ENCODE measurements at places on chromosomes 11 and 22. TPM values are rescaled to one million over a fixed set of nuclear protein-coding genes. Genes with fewer than 3 reads are reported as not detected.
A peak's percentile ranks its signal among the peaks of the same experiment; 100 is the strongest.

Gene SOX6
- total RNA-seq: 11.0 TPM

Gene GGT5
- total RNA-seq: 65.8 TPM

Gene TMEM218
- total RNA-seq: 12.5 TPM

Gene SCGB1C1
- total RNA-seq: not detected

Gene SEC14L6
- total RNA-seq: 0.10 TPM

Gene SCGB2A2
- not detected for total RNA-seq

Gene FERMT3
- 44.0 TPM for total RNA-seq

Gene OR2AT4
- total RNA-seq: not detected

Gene OR51S1
- not detected for total RNA-seq

Gene RAPSN
- total RNA-seq: 0.33 TPM

Gene CNIH2
- total RNA-seq: not detected

Gene MSANTD4
- 16.5 TPM for total RNA-seq

Gene MS4A15
- total RNA-seq: not detected

Gene OSM
- 2.0 TPM for total RNA-seq

Gene PGA5
- 0.42 TPM for total RNA-seq

Gene SLC43A3
- 72.6 TPM for total RNA-seq

DNA sequence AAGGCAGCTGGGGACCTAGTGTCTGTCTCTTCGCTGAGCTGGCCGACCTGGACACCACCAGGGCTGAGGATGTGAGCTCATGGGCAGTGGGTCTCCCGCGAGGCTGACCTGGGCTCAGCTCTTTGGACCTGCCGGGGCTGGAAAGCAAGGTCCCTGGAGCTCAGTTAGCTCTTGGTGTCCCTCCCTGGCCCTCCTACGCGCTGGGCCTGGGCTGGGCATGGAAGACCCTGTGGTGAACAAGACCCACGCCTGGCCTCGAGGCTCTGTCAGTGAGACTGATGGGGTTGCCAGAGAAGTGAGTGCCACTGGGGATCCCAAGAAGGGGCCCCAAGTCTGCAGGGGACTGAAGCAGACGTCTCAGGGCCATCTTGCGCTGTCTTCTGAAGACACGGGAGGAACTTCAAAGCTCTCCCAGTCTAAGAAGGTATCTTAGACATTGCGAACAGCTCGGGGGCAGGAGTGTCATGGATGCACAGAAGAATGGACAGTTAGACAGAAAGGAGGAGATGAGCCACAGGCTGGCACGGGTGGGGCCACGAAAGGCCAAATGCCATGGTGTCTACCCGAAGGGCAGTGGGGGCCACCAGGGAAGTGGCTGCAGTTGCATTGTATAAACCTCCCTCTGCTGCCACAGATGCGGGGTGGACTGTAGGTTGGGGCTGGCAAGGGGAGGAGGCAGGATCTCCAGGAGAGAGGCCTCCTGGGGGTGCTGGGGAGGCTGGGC, 31.2 kb downstream of the NFAM1 start:
- no peak for DNase-seq

DNA sequence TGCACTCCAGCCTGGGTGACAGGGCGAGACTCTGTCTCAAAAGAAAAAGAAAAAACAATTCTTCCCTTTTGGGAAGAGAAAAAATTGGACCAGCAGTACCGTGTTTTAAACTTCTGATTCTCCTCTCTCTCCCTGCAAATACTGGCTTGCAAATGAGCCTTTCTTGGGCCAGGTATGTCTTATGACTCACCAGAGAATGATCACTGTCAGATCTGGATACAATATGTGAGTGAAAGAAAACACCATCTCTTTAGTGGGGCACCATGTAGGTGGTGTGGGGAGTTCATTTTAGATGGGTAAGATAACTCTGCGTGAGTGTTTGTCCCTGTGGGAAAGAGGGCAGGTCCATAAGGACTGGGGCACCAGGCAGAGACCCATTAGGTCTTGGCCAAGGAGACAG, 2.4 kb upstream of the SCGB2A2 start:
- no peak for DNase-seq

GRCh38 chr11:118608360-118609227, 1.2 kb downstream of the PHLDB1 start:
- DNase-seq: peak; percentile 96

GRCh38 chr22:38098410-38099249, 11.9 kb downstream of the BAIAP2L2 start:
- no peak for DNase-seq

DNA sequence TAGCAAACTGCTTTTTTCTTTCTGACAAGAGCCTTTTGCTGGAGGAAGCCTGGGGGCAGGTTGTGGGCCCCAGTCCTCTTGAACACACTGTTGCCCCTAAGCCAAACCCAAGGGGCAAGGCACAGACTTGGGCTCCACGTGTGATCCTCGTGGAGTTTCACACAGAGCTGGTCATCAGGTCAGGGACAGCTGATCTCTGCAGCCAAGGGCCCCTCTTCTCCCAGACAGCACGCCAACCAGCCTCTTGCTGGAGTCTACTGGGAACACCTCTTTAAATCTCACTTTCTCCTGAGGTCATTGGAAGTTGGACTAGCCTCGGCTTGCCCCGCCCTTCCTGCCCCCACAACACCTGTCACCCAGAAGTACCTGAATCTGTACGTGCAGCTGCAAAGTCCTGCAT, 39.8 kb downstream of the C11orf58 start:
- DNase-seq: peak; percentile 52

- DNase-seq: no peak
These were observed 45.0 kb downstream of the BCR start for GRCh38 chr22:23225337-23225723.

DNA sequence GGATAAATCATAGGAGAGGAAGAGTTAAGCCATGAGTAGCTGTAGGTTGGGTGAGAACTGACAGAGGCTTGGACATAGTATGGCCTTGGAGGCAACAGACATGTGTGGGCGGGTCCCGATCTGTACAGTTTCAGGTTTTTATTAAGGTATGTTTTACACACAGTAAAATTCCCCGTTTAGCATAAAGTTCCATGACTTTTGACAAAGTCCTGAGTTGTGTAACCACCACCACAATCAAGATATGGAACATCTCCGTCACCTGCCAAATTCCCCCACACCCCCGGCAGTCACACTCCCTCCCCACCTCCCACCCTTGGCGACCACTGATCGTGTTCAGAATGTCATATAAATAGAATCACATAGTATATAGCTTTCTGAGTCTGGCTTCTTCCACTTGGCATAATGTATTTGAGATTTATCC, 68.1 kb downstream of the GRIK4 start:
- DNase-seq: peak; percentile 23

- no peak for DNase-seq
These were observed 28.2 kb downstream of the FZD4 start for GRCh38 chr11:86926975-86927374.

- DNase-seq: no peak
These were observed 30.2 kb downstream of the MRTFA start for GRCh38 chr22:40606306-40606705.

GRCh38 chr11:120256178-120256577, 16.2 kb downstream of the POU2F3 start:
- no peak for DNase-seq

- DNase-seq: peak; percentile 93
These were observed 71.0 kb upstream of the TP53I11 start for GRCh38 chr11:45021692-45022141.

DNA sequence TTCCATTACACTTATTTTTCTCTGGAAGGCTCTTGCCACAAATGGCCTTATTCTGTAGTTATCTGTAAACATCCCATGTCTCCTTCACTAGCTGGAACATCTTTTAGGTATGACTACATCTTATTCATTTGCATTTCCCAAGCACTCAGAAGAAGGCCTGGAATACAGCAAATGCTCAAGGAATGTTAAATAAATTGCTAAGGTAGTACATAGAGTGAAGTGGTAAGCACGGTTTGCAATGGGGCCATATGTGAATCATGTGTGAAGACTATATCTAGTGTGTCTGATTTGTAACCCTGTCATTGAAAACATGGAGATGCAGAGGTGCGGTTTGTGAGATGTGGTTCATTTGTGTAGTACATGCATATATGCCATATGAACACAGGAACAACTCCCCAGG, 33.5 kb downstream of the GDPD4 start:
- no peak for DNase-seq

- no peak for DNase-seq
These were observed 58.7 kb downstream of the ZNF280B start for GRCh38 chr22:22449819-22450218.

- peak; percentile 92 for DNase-seq
These were observed 29.5 kb downstream of the DKK3 start for GRCh38 chr11:11978792-11979487.

DNA sequence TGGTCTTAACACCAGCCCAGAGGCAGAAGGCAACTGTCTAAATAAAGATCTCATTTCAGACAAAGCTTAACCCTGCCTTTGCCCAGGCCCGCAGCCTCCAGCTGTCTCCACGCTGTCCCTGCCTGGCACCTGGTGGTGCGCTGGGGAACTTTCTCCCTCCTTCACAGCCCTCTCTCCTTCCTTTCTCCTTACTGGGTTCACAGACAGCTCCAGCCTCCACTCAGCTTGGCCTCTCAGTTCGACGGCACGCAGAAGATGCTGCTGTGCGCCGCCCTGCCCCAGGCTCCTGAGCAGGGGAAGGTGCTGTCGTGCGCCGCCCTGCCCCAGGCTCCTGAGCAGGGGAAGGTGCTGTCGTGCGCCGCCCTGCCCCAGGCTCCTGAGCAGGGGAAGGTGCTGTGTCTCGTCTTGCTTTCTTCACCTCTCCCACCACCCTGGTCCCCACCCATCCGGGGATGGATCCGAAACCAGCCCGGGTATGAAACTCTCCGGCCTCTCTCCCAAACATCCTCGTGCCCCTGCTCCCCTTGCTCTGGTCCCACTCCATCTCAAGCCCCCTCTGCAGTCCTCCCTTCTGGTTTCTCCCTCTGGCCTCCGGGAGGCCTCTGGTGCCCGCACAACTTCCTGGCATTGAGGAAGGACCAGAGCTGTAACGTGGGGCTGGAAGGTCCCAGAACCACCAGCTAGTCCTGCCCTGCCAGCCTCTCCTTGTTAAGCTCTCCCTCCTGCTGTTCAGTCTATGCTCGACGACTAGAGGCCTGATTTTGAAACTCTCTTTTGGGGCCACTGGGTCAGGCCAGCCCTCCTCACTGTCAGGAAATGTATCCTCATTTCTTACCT, 22.9 kb upstream of the JAM3 start:
- peak; percentile 73 for DNase-seq

GRCh38 chr22:35538801-35539321, 1.8 kb upstream of the RASD2 start:
- no peak for DNase-seq

DNA sequence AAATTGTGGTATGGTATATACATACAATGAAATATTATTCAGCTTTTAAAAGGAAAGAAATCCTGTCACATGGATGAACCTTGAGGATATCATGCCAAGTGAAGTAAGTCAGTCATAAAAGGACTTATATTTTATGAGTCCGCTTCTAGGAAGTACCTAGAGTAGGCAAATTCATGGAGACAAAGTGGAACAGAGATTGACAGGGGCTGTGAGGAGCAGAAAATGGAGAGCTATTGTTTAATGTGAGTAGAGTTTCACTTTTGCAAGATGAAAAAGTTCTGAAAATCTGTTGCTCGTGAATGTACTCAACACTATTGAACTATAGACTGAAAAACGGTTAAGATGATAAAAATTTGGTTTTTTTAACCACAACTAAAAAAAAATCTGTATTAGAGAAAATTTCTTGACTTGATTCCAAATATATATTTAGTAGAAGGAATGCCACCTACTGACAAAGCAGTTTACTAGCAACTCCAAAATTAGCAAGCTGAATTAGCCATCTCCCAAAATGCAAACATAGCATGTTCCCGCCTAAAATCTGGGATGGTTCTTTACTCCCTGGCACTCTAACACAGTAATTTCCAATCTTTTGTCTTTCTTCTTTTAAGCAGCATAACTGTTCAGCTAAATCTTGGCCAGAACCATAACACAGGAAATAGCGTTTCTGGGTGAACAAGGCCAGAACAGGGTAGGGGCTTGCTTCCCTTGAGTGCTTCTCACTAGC, 1.5 kb downstream of the UFD1 start:
- no peak for DNase-seq

DNA sequence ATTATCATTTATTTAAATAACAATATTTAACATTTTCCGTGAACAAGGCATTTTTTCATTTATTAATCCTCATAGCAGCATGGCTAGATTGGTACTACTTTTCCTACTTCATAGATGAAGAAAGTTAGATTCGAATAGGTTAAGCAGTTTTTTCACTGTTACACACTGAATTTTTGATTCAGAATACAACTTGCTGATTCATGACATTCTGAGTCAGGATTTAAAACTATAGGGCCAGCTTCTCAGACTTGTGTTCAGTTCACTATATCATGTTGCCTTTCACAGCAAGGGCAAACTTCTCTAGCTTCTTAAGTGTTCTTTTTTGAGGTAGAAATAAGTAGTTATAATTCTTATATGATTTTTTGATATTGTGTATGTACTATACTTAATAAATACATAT, 31.5 kb downstream of the CYP2R1 start:
- no peak for DNase-seq

DNA sequence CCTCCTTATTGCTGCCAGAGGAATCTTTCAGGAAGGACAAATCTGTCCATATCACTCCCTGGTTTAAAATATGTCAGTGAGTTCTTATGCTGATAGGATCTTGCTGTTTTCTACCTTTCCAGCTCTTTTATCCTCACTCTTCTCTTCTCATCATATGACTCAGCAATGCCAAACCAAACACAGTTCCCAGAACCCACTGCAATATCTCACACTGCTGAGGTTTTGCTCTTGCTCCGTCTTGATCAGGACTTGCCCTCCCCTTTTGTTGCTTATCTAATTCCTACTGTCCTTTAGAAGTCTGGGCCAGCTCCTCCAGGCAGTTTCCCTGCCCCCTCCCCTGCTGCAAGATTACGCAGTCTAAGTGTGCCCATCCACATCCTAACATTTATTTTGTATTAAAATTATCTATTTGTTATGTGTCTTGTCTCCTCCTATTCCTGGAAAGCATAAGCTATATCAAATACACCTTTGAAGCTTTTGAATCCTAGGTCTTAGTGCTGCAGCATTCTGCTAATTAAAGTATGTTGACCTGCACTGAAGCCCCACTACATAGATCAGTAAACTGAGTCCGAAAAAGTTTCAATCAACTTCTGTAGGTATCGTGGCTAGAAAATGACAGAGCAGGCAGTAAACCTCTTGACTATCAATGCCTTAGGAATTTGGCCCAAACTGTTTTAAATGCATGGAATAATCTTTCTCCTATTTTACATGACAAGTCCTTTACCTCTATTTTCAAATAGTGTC, 119.2 kb upstream of the C11orf87 start:
- no peak for DNase-seq

GRCh38 chr11:29019960-29020683, 911.9 kb downstream of the METTL15 start:
- no peak for DNase-seq

DNA sequence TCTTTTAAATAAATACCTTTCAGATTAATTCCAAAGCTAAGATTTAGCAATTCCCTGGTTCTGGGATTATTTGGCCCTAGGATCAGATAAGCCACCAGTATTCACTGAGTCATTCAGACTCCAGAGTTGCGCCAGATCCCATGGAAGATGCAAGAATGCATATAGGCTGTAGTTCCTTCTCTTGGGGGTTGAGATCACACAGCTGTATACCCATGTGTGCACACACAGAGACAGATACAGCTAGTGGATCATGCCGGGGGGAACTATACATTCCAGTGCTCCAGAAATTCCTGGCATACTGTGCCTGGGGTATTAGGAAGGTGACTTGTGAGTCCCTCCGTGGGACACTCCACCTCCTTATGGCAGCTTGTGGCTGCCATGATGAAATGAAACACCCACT, 75.4 kb downstream of the ZBTB16 start:
- DNase-seq: no peak

Measured in posterior vena cava (tissue), 2 donors.